DMS153 (cell line): ENCODE measurements at places on chromosomes 1 and 21.

DNA sequence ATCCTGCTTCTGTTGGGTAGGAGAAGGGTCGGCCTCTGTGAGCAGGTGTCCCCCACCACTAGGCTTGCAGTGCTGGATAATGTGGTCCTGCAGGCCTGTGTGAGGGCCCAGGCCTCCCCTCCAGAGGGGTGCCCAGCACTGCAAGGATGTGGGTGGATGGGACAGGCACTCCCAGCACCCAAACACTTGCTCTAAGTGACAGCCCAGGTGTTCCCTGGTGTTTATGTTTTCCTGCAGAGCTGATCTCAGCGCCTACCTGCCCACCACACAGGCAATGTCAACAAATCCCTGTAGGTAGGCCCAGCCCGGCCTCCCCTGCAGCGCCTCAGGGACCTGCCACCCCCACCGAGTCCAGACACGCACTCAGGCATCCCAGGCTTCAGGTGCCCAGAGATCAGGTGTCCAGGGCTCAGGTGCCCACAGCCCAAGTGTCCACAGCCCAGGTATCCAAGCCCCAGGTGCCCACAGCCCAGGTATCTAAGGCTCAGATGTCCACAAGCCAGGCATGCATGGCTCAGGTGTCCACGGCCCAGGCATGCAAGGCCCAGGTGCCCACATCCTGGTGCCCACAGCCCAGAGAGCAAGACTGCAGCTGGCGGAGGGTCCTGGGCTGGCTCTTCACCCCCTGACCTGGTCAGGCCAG, 59.2 kb downstream of the WNT9A start:
- DNase-seq: no peak

DNA sequence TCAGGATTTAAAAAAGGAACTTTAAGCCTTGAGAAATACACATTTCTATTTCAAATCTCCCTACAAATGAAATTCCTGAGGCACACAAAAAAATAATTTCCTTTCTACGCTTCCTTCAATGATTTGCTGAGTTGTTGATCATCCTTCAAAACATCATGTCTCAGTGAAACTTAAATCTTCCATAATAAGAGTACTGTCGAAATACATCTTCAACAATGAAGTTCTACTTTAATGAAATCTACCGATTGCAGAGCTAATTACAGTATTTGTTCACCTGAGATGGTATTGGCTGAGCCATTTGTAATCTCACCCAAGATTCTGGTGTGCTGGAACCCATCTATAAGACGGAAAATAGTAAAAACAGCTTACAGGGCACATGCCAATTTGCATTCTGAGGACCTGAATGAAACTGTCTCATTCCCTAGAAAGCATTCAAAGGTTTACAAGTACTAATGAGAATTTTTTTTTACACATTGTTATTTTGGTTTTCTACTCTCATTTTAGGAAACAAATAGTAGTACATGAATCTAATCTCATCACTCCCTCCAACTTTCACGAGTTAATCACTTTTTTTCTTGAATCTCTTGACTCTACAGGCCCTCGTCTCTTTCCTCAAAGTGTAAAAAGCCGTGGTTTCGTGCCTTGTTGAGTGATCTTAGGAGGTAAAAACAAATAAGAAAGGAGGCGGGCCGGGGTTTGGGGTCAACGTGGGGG, 1.1 kb downstream of the CHML start:
- no peak for DNase-seq

DNA sequence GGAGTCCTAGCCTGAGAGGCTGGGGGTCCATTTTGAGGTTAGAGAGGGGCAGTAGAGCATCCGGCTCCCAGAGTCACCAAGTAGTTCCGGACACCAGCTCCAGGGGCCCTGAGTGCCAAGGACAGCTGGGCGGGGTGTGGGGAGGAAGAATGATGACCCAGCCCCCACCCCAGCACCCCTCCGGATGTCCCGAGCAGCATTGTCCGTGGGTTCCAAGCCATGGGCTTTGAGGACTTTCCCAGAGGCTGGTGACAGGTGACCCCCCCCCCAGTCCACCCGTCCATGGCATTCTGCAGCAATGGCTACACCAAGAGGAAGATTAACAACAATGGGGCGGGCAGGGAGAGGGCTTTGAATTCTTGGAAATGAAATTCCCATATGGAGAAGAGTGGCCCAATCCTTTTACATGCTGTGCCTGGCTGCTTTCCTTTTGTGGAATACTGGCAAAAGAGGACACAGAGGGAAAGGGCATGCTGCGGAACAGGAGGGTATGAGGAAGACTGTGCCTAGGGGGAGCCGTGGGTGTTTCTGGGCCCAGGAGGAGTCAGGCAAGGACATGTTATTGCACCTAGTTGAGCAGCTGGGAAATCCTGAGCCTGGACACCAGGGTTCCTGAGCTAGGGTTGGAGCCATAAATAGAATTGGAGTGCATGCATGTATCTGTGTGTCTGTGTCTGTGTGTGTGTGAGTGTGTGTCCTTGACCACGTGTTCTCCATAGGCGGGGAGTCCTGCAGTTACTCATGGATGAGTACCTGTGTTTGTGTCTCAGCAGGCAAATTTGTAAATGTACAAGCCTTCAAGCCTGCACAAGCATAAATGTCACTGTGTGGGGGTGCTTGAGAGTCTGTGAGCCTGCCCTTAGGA, 956 bp downstream of the ATP1A2 start:
- no peak for DNase-seq

GRCh38 chr1:9751971-9752370, 71.8 kb downstream of the CLSTN1 start:
- no peak for DNase-seq

GRCh38 chr1:62012836-62013235, 181.8 kb upstream of the L1TD1 start:
- no peak for DNase-seq

DNA sequence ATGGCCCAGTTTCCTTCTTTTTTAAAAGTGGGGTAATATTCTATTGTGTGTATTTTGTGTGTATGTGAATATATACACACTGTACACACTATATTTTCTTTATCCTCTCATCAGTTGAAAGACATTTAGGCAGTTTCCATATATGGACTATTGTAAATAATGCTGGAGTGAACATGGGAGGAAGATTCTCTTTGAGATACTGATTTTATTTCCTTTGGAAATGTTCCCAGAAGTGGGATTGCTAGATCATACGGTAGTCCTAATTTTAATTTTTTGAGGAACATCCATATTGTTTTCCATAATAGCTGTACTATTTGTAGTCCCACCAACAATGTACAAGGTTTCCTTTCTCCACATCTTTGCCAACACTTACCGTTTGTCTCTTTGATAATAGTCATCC, 51.0 kb downstream of the F3 start:
- DNase-seq: no peak
